ENCODE measurements at places on chromosomes 1 and 21.

DNA sequence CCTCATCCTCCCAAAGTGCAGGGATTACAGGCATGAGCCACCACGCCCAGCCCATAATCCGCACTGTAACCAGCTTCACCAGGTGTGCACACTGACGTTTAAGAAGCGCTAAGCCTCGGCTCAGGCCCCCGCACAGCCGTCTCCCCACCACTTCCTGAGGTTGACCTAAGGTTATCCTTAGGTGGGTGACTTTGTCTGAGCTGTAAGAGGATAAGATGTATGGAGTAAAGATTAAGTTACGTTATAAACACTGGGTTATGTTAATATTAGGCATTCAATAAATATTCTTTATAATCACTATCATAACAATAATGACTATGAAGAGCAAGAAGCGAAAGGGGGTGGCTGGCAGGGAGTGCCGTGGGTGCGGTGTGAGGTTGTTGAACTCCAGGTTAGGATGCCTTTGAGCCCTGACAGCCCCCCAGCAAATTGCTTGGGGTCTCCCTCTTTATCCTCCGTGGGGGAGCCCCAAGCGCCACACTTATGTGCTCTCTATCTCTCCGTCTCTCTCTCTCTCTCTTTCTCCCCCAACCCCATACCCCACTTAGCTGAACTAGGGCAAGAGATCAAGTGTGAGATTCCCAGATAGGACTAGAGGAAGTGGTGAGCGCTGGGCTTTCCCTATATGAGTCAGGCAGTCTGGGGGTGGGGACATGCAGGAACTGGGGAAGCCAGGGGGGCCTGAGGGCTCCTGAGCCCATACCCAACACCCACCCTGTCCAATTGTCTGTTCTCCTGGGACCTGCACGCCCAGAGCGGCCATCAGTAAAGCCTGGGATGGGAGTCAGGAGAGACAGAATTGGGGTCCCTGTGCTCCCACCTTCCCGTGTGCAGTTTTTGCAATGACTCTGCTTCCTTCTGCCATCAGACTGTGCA, 7.6 kb downstream of the EFHD2 start:
- peak; percentile 28 for DNase-seq

- DNase-seq, result no peak
Observed at GRCh38 chr1:14111121-14111520, 411.1 kb downstream of the PRDM2 start.

DNA sequence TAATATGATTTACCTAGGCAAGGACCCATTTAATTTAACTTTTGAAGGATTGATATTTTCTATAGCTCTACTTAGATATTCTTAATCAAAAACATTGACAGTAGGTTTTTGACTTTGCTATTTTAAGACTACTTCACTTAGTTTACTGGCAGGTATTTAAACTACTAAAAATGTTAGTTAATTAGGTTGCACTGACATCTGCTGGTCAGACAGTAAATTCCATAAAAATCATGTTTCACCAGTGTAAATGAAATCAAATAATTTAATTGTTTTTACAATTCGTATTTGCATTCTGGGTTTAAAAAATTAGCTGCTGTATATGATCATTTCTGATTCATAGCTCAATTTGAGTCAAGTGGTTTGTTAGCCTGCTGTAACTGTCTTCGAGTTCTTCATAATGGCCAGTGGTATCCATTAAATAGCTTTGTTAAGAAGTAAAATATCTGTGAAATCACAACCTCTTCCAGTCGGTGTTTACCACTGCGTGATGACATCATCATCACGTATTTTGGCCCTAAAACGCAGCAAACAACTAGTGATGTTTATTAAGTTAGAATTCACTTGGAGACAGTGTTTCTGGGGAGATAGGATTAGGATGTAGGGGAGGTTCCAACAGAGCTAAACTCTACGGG, 26.2 kb downstream of the EXTL2 start:
- DNase-seq, result peak; percentile 43

- DNase-seq, result peak; percentile 33
Observed at GRCh38 chr1:8443558-8444194, 125.8 kb downstream of the SLC45A1 start.

DNA sequence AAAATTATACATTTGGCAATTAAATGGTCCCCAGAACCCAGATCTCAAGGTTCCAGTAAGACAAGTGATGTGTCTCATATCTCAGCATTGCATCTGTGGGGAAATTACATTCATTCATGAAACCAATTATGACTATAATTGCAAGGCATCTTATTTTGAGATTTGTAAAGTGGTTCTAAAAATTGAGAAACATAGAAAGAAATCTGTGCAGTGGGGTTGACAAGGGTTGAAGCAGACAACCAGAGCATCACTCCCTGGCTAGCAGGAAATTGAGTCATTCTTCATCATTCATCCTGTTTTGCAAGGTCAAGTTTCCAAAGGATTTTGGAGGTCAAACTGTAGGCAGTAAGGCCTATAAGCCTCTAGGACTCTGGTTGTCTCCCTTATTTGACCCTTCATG, 25.1 kb upstream of the MROH9 start:
- DNase-seq, result no peak

- no peak for DNase-seq
Observed at GRCh38 chr1:112798292-112798691, 83.2 kb upstream of the PPM1J start.

DNA sequence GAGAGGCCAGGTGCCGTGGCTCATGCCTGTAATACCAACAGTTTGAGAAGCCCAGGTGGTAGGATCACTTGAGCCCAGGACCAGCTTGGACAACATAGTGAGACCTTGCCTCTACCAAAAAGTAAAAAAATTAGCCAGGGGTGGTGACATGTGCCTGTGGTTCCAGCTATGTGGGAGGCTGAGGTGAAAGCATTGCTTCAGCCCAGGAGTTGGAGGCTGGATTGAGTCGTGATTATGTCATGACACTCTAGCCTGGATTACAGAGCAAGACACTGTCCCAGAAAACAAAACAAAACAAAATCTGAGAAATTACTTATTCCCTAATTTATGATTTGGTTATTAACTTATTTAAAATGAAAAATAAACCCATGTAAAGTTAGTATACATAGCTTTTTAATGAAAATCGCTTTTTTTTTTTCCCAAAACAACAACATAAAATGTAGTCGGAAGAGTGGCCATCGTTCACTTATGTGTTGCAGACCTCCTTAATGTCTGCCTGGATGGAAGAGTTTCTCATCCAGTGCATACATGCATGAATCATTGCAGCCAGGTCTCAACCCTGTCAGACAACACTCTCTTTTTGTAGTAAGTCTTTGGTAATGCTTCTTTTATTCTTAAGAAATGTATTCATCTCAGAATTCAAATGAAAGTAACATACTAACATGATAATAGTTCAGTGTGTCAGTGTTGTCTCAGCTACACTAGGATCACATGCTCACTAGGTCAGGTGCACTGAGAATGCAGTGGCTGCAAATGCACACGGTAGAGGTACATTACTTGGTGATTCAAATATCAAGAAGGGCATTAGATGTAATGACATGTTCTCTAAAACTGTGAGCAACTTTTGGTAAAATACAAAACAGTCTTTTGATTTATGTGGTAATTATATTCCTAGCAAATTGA, 28.0 kb downstream of the ITSN1 start:
- DNase-seq, result no peak

DNA sequence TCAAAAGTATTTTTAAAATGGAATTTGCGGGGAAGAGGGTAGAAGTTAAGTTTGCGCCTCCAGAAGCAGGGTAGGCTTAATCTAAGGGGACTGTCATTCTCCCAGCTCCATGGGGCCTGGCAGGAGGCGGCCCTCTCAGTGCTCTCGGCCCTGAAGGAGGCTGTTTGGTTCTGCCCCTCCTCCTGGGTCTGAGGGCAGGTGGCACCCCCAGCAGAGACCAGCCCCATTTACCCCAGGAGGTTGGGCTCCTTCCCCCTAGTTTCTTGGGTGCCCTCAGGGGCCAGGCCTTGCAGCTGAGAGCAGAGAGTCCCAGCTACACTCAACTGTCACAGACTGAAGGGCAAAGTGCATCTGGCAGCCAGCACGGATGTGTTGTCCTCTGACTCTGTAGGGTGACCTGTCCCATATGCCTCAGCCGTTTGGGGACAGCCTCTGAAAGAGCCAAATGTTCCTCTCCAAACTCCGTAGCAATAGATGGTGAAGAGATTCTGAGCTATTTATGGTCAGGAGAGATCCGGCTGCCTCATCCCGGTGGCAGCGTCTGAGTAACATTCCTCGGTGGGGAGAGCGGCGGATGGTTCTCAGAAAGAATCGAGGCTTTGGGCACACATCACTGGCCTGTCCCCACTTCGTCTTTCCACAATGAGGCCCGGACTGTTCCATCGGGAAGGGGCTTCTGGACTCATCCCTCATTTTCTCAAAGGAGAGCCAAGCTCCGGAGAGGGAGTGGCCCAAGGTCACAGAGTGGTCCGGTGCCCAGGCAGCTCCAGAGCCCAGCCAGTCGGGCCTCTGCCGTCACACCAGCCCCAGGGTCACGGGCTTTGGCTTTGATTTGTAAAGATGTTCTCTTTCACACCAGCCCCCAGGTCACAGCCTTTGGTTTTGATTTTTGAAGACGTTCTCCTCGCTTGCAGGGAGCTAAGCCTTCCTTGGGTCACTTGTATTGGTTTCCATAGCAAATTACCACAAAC, 424.2 kb upstream of the VAMP3 start:
- DNase-seq, result no peak

- DNase-seq, result no peak
Observed at GRCh38 chr1:181049378-181049777, 15.6 kb downstream of the MR1 start.

DNA sequence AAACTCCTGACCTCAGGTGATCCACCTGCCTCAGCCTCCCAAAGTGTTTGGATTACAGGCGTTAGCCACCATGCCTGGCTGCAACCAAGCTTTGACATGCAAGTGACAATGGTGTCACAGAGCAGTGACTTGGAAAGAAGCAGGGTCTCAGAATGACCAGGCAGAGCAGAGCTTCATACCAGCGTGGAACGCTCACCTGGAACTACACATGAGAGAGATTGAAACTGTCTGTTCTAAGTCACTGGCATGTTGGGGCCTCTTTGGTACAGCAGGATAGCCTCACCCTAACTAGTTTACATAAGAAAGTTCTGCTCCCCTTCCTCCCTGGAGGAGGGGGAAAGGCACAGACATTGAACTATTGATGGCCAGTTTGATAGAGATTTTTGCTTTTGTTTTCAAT, 47.5 kb upstream of the ITPKB start:
- DNase-seq, result no peak

DNA sequence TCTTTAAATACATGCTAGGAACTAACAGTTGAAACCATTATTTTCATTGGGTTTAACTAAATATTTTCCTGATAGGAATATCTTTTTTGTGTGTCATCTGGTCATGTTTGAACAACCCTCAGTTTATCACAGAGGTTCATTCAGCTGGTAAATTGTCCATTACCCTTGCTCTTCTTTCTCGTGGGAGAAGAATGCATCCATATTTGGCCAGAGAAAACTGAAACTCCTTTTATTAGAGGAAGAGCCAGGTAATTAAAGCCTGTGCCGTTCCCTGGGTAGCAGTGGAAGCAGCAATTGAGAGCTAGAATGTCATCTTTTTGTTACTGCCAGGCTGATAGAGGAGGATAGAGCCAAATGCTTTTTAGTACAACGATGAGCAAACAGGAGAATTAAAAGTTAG, 587.2 kb upstream of the ZRANB2 start:
- DNase-seq, result no peak

GRCh38 chr1:166925810-166926478, 49.4 kb downstream of the ILDR2 start:
- no peak for DNase-seq

GRCh38 chr1:169874229-169874628, 19.5 kb downstream of the SCYL3 start:
- no peak for DNase-seq

DNA sequence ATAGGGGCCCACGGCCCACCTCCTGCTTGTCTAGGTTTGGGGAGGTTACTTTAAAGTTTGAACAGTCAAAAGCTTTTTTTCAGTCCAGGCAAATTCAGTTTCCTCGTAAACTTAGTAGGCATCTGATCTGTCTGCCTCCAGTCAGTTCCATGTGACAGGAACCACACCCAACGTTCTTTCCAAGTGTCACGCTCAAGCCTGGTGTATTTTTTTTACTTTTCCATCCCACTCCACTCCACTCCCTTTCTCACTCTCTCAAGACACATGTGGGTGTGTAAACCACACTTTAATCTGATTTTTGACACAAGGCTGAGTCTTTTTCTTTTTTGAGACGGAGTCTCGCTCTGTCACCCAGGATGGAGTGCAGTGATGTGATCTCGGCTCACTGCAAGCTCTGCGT, 60.3 kb upstream of the GPR153 start:
- no peak for DNase-seq

GRCh38 chr1:201551877-201552731, 13.2 kb downstream of the NAV1 start:
- DNase-seq, result no peak

DNA sequence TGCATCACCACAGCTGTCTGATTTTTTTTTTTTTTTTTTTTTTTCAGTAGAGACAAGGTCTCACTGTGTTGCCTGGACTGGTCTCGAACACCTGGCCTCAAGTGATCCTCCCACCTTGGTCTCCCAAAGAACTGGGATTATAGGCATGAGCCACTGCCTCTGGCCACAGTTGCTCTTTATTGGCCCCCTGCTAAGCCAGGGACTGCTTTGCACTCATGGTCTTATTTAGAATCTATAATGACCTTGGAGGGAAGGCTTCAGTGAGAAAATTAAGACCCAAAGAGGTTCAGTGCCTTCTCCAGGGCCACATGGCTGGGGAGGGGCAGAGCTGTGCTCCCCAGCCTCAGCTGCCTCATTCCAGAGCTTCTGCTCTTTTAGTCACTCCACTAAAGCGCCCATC, 84.9 kb downstream of the PTPRU start:
- DNase-seq, result no peak

- no peak for DNase-seq
Observed at GRCh38 chr1:17569200-17570139, 30.0 kb downstream of the ARHGEF10L start.

DNA sequence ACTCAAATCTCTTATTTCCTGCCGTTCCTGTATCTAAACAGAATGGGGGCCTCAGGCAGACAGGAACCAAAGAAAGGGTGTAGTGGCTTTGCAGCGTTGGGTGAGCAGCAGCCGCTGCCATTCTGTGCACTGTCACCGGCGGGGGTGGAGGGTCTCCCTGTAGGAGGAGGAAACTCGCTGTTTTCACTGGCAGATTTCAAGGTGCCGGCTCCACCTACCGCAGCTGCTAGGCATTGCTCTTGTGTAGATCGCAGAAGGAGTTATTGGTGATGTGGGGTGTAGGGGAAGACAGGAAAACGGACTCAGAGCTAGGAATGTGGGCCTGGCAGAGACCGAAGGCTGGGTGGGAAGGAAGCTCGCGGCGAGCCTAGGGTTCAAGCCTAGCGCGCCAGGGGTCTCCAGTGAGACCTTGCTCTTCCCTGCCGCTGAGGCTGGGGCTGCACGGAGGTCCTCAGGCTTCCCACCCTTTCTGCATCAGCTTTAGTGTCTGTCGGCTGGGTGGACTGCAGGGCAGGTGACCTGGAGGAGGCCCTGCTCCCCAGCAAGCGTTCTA, 20.8 kb downstream of the ATP5PO start:
- DNase-seq, result peak; percentile 92

Measured in Kasumi-1 (cell line).